Non-pigmented ciliary epithelial cell (primary cell): ENCODE measurements at places on chromosomes 7 and 10.

GRCh38 chr7:151575410-151575809 is 55.7 kb upstream of the RHEB start:
- DNase-seq = no peak

GRCh38 chr7:104903044-104903443 is 111.0 kb upstream of the KMT2E start:
- no peak for DNase-seq

DNA sequence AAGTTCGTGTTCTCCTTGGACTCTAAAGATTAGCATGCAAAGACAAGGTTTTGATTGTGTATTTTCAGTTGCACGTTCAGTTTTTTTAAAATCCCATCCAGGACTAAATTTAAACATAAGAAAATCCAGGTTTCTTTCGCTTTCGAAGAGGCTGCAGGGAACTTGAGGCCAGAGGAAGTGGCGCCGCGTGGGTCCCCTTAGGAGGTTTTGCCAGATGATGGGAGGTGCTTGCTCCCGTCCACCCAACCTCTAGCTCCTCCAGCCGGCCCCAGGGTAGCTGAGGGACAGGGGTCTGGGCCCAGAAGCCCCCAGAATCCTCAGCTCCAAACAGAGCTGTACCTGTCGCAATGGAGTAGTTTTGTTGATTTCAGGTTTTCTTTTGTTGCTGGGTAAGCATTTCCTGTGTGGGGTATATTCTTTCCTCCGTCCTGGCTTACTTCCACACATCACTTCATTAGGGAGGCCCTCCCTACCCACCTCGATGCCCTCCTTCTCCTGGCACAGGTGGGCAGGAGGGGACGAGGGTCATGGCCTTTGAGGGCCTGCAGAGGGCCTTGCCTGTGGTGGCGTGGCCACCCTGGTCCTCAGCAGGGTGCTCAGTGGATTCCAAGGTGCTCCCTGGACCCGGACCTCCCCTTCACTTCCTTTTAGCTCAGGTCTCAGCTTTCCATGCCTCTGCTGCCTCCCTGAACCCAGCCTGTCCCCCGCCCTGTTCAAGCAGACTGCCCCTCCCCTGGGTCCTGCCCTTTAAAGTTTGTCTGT is 32.6 kb downstream of the LHPP start:
- DNase-seq = no peak

- DNase-seq = no peak
These were observed 44.5 kb upstream of the TRIM8 start for GRCh38 chr10:102599565-102600327.

DNA sequence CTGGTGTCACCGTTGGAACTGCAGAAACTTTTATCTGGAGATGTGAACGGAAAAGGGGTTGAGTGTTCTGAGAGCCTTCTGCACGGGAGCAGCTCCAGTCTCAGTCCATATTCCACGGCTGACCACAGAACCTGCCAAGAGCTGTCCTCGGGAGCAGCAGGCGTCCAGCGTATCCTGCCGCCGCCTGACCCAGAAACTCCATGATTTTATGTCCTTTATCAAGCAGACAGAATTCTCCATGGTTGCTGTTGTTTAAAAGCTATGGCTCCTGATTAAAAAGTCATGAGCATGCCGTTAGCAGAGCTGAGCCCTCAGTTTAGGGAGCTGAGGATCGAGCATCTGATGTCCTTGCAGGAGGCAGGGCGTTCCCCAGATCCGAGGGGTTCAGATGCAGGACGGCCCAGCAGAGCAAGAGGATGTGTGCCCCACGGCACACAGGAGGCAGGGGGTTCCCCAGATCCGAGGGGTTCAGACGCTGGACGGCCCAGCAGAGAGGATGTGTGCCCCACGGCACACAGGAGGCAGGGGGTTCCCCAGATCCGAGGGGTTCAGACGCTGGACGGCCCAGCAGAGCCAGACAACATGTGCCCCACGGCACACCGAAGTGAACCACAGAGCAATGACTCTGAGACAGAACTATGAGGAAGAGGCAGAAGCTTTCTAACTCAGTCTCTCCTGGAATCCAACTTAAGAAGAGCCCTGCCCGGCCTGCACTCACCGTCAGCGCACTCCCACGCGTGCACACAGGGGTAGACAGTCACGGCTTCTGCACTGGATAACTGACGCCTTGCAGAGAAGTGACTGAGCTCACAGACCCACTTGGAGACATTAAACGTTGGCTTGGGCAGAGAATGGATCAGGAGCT is 96.4 kb downstream of the WDR37 start:
- no peak for DNase-seq

- DNase-seq = no peak
These were observed 14.7 kb upstream of the NODAL start for GRCh38 chr10:70456164-70456563.

- DNase-seq = no peak
These were observed 498 bp downstream of the NDST2 start for GRCh38 chr10:73810735-73811465.

DNA sequence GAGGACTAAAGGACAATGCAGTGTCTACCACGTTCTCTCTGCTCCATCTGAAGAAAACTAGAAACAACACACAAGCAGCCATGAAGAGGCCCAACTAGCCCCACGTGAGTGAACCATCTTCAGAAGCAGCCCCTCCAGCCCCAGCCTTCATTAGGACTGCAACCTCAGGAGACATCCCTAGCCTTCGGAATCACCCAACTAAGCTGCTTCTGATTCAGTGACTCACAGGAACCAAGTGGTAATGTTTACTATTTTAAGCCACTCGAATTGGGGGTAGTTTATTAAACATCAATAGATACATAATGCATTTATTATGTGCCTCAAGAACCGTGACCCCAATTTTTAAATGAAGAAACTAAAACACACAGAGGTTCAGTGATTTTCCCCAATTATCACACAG is 22.6 kb downstream of the ARHGAP12 start:
- no peak for DNase-seq

DNA sequence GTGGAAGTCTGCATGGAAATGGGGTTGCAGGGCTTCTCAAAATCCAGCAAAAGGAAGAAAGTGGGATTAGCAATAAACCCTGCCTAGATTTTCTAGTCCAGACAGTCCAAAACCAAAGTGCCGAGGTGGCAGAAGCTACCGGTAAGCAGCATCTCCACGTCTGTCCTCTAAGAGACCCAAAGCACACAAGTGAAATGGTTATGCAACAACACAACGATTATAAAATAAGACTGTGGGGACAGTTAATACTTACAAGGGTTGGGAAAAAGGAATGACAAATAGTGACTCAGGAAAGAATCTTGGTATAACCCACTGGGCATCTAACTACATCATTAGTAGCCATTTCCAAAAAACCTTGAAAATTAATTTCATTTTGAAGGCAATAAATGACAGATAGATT is 24.7 kb downstream of the CREB3L2 start:
- no peak for DNase-seq

- DNase-seq = no peak
These were observed 55.2 kb downstream of the ELFN1 start for GRCh38 chr7:1725199-1725690.

- DNase-seq = peak; percentile 53
These were observed 167.7 kb upstream of the TNRC18 start for GRCh38 chr7:5591278-5591874.

- no peak for DNase-seq
These were observed 57.1 kb downstream of the FIGNL1 start for GRCh38 chr7:50393076-50393475.

GRCh38 chr7:51731075-51731474 is 414.5 kb upstream of the COBL start:
- no peak for DNase-seq

DNA sequence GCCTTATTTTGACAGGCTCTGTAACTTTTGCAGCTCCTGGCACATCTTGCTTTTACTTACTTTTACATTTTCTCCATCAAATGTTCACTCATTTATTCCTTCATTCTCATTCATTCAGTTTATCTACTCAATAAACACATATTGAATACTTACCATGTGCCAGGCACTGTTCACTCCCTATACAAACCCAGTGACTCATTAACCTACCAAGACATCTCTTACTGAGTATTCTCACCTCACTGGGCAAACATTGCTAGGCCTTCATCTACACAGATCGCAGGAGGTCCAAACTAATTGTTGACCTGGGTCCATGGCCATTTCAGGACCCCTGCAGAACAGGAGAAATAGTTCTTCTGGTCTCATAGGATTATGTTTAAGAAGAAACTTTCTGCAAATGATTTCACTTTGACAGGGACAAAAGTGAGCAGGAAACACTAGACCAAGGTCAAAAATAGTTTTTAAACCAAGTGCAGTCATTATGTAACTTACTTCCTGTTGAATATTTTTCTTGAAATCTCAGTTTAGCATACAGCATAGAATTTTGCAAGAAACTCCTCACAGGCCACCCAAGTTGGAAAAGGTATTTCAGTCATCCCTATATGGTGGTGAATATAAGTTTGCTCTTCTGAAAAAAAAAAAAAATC is 17.6 kb downstream of the SLC26A4 start:
- DNase-seq = no peak

DNA sequence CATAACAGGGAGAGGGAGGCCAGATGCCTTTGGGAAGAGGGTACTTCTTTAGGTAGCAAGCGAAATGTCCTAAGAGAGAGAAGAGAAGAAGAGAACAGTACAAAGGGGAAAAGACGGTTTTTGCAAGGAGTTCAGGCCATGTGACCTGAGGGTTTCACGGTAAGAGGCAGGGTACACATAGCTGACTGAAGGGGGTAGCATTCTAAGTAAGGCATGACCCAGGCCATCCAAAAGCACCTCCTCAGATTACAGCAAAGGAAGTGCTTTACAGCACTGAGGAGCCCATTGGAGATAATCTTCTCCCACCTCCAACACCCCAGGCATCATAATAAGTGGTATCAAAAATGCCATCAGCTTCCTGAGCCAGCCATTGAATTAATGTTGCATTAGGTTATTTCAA is 258.2 kb upstream of the NPY start:
- DNase-seq = no peak

DNA sequence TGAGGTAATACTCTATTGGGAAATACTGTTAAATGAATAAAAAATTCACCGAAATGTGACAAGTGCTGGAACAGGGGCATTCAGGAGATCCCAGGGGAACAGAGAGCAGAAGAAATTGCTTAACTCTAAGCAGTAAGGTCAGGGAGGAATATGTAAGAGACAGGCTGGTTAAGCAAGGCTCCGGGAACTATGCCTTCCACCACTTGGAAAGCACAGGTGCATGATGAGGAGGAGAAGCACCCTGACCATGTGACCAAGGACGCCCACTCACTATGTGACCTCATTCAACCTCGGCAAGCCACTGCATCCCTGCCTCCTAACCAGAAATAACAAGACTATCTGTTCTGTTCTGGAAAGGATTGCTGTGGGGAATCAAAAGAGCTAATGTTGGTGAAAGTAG is 218.4 kb downstream of the ELMO1 start:
- no peak for DNase-seq

- DNase-seq = no peak
These were observed 31.3 kb upstream of the KIAA1217 start for GRCh38 chr10:24177636-24178035.
